AG04449 (cell line): ENCODE measurements at places on chromosomes 5 and 9.

- DNase-seq = no peak
These were observed 24.3 kb upstream of the KCNIP1 start for GRCh38 chr5:170479484-170479883.

DNA sequence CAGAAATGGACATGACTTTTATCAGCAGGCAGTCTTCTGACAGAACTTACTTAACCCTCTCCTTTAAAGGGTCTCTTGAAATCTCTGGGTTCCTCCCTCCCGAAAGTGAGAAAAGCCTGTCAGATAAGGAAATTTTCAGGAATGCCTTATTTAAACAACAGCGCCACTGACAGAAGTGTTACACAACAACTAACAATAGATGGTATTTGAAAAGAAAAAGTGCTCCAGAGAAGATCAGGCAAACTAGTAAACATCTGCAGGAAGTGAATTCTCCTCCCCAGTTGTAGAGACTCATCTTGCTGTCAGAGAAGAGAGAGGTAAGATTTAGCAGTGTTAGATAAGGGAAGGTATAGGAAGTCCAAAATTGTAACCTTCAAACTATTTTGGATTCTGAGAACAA is 107.2 kb upstream of the NFIL3 start:
- no peak for DNase-seq

GRCh38 chr5:157352756-157353340 is 86.9 kb downstream of the CYFIP2 start:
- no peak for DNase-seq

- no peak for DNase-seq
These were observed 743.3 kb upstream of the PTPRD start for GRCh38 chr9:11356067-11356466.

GRCh38 chr9:81387360-81388106 is 301.8 kb downstream of the TLE1 start:
- DNase-seq = no peak

DNA sequence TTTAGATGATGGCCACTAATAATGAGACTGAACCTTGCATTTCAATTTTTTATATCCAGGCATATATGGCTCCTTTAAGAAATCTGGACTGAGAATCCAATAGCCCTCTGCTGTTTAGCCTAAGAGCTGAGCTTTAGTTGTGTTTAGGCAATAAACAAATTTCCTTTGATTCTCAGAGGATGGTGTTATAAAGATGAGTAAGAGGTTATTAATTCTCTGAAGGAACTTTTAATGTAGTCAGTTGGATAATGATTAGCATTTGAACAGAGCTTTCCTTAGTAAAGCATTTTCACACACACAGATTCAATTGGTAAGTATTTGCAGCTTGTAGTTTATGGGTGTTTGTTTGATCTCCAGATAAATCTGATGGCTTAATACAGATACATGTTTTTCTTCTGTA is 149.6 kb downstream of the PRR16 start:
- no peak for DNase-seq

DNA sequence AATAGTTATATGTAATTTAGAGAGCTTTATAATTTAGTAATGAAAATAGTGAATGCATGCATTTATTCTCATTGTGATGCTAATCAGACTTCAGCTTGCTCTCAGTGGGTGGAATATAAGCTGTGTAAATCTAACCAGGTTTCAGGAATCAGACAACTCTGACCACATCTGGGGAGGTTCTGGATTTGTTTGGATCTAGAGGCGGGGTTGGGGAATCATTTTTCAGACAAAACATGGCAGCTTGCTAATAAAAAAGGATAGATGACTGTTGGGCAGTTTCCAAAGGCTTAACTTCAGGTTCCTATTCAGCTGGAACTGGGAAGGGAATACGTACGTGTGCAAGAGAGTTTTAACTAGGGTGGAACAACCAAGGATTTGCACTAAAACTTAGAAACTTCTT is 43.2 kb upstream of the MAMDC2 start:
- no peak for DNase-seq

GRCh38 chr9:136852664-136853595 is 784 bp downstream of the MAMDC4 start:
- no peak for DNase-seq

DNA sequence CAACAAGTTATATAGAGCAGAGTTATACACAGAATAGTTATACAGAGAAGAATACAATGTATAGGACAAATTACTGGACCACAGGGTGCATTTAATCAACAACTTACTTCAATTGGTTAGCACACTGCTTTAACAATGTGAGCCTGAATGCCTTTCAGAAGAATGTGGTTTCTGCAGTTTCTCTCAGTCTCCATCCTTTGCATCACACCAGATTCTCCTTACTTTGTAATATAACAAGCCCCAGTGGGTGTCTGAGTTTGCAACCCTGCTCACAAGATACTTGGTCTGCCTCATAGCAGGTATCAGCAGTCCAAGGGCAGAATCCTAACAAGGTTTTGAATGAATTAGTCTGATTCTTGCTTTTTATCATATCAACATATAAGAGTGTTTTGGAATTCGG is 114.6 kb downstream of the GABRB2 start:
- DNase-seq = no peak

DNA sequence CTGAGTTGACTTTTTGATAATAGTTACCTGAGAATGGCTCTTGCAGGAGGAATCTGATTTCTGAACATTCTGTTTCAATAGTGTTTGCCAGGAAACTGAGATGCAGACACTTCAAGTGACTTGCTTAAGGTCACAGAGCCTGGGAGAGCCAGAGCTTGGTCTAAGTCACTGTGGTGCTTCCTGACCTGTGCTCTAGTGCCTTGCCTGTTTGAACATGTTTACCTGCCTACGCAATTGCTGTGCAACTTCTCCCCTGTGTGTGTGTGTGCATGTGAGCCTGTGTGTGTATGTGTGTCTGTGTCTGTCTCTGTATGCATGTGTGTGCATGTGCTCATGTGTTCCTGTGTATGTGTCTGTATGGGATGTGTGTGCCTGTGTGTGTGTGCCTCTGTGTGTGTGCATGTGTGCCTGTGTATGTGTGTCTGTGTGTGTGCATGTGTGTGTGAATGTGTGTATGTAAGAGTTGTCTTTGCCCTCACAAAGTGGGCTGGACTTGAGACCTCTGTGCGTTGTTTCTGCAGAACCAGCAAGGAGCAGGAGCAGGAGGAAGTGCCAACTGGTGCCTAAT is 185.8 kb downstream of the GADD45G start:
- no peak for DNase-seq

- no peak for DNase-seq
These were observed 13.5 kb downstream of the SETX start for GRCh38 chr9:132341177-132341840.

DNA sequence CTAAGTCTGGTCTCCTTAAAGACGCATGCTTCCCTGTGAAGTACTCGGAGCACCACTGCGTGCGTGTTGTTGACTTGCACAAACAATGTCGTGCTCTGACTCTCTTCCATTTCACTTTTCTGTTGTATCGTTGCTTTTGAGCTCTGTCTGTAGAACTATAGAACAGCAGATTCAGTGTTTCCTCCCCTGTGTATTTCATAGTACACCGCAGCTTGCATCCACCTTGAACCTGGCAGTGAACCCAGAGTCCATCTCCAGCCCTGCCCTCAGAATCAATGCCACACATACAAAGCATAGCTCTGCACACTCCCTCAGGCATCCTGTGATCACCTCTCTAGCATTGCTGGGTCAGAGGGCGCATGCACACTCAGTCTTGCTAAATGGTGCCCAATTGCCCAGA is 37.2 kb upstream of the ADAMTS2 start:
- DNase-seq = no peak

GRCh38 chr9:127181595-127182190 is 59.3 kb upstream of the ANGPTL2 start:
- no peak for DNase-seq

GRCh38 chr5:50727149-50727496 is 60.7 kb downstream of the PARP8 start:
- DNase-seq = no peak

DNA sequence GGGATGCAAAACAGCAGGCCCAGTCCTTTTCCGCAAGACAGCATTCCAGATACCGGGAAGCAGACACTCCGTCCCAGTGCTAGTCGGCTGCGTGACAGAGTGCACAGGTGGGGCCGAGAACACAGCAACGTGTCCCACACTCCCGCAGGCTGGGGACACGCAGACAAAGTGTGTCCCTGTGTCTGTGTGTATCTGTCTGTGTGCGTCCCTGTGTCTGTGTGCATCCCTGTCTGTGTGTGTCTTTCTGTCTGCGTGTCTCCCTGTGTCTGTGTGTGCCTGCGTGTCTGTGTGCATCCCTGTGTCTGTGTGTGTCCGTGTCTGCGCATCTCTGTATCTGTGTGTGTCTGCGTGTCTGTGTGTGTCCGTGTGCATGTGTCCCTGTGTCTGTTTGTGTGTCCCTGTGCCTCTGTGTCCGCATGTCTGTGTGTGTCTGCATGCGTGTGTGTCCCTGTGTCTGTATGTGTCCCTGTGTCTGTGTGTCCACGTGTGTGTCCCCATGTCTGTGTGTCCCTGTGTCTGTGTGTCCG is 137.0 kb downstream of the MRPL36 start:
- no peak for DNase-seq

DNA sequence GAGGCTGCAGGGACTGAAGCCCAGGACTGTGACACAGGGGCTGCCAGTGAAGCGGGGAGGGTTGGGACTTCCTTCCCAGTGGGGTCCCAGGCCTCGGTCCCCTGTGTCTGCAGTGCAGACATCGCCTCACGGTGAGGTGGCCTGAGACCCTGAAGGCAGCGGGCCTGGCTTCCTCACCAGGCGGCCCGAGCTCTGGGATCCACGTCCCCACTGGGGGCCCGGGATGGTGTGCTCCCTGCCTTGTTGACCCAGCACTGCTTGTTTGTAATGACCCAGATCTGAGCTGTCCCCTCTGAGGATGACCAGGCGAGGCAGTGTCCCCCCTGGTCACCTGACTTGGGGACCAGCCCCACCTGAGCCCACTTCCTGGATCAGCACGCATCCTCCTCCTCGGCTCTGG is 53.1 kb downstream of the COL5A1 start:
- no peak for DNase-seq

DNA sequence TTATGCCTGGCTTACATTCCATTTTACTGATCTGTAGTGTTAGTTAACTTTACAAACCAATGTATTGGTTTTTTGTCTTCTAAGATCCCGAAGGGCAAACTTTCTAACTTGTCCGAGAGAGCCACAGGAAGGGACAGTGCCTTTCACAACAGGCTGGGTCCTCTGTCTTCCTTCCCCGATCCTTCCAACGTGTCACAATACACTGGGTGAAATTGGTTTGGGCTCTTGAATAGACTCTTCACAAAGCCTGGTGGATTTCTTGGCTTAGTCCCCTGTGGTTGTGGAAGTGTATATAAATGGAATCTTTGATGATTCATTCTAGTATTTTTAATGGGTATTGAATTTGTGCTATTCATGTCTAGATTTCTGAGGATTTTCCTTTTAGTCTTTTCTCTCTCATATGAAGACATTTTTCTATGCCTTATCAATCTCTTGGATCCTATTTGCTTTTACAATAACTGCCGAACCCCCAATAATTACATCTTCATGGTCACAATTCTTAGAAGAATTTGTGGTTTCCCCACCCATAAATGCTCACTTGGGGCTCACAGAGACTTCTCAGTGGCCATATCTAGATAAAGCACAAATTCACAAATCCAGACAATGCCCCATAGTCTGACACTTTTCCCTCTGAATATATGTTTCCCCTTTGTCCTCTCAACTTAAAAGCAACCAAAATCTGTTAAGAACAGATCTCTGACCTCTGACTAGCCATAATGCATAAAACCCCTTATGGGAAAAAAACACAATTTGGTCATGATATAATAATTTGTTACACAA is 107.7 kb downstream of the MTRR start:
- no peak for DNase-seq

DNA sequence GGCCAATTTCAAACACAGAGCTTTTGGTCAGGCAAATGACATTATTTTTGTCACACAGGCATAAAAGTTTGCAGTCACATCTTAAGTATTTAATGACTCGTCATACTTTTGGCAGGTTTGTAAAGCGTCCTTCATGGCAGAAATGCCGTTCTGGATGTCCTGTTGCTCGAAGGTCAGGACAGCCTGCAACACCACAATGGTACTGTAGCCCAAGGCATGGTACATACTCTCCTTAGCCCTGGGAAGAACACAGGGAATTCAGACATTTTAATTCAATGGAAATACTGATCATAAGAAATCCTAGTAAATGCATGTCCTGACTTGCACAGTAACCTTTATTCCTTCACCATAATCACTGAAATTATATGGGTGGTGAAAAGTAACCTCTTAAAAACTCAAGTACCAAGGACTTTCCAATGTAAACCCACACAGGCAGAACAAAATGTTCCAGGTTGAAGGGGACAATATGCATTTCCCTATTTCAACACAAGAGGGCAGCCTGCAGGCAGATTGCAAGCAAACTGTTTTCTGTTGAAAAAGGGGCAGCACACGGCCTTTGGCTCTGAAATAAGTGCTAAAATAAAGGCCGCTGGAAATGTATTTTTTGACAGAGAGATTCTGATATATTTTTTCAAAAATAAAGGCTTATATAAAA is 95.7 kb downstream of the TTC39B start:
- DNase-seq = no peak

DNA sequence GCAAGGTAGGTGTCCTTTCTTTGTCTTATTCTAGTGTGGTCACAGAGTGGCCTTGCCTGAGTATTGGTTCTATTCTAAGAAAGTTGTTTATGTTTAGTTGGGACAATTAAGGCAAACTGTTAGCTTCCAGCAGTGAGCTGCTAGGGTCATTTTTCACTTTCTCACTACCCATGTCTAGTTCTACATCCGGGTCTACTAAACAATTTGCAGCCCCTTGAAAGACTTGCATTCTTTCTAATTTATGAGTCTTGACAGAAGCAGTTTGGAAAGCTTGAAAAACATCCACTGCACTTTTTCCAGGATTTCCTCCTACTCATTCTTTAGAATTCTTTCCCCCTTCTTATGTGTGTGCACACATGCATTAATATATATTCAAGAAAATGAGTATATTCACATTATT is 892.2 kb upstream of the ACO1 start:
- DNase-seq = no peak

- DNase-seq = no peak
These were observed 60.8 kb downstream of the MARCHF3 start for GRCh38 chr5:126969548-126969947.

- DNase-seq = no peak
These were observed 9.3 kb downstream of the SLC25A48 start for GRCh38 chr5:135843571-135844337.

GRCh38 chr5:59037941-59038797 is 455.3 kb downstream of the RAB3C start:
- DNase-seq = no peak

- DNase-seq = no peak
These were observed 79.2 kb downstream of the DMRT2 start for GRCh38 chr9:1129382-1129781.

- no peak for DNase-seq
These were observed 13.8 kb downstream of the GSN start for GRCh38 chr9:121281614-121282276.

- no peak for DNase-seq
These were observed 13.8 kb upstream of the ORM1 start for GRCh38 chr9:114309096-114309495.

- no peak for DNase-seq
These were observed 790.8 kb downstream of the BRINP1 start for GRCh38 chr9:118578467-118578866.

- no peak for DNase-seq
These were observed 32.2 kb upstream of the UBAC1 start for GRCh38 chr9:135993409-135993742.
